Brain pericyte (primary cell): ENCODE measurements at places on chromosomes 1 and 21.

GRCh38 chr1:231139659-231140654, 21.9 kb upstream of the TRIM67 start:
- DNase-seq = peak; percentile 91

GRCh38 chr1:90973897-90974798, 47.7 kb downstream of the ZNF644 start:
- no peak for DNase-seq

DNA sequence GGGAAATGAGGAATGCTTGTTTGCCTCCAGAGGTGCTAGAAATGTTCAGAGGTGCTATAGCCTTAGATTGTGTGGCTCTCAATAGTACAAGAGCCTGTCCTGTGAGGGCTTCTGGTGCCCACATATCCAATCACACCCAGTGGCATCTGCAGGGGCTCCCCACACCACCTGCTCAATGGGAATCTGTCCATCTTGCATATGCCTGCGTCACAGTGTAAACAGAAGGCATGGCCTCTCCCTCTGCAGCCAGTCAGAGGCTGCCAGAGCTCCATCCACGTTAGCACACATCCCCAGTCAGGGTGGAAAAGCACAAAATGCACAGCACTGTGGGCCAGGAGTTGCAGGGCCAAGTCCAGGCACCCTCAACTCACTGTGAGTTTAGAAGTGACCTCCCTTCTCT, 113.6 kb upstream of the GRIK3 start:
- DNase-seq = no peak

- no peak for DNase-seq
Observed at GRCh38 chr1:5424802-5425703, 567.2 kb downstream of the NPHP4 start.

DNA sequence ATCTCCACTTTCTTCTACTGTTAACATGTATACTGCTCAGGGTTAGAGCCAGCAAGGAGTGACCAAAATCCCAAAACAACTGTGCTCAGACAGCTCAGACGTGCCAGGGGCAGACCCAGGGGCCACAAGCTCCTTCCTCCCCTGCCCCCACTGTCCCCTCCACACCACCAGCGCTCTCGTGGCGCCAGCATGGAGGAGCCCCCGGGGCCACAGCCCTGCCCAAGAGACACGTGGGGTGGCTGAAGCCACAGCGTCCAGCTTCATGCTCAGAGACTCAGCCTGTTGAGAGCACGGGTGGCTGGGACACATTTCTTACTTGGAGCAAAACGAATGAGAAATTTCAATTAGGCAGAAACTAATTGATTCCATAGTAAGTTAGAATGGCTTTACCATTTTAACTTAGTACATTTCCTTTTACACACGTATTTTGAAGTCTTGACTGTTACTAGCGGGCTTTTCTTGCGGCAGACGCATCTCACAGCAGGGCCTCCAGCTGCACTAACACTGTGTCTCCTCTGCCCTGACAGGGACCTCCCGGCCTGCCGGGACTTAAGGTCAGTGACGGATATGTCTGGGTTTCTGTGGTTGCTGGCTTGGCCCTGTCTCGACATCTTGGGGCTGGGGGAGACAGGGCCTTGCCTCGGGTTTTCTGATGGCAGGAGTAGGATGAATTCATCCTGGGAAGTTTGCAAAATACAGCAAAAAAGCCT, 54.2 kb downstream of the SLC19A1 start:
- DNase-seq = peak; percentile 60

- DNase-seq = no peak
Observed at GRCh38 chr1:67747671-67748546, 62.9 kb downstream of the GADD45A start.

DNA sequence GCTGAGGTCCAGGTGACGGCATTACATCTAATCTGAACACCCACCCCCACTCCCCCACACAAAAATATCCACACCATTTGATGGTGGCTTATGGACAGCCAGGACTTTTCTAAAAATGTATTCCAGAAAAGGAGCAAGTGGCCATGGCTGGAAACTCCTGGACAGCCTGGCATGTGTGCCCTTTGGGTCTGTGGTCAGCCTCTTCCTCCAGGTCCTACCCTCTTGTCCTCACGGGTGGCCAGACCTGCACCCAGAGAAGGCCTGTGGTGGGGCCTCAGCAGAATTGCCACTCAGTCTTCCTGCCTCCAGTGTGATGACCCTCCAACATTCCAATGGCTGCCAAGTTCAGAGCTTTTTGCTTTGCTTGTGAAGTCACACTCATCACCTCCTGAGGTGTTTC, 600.6 kb downstream of the AJAP1 start:
- DNase-seq = no peak

DNA sequence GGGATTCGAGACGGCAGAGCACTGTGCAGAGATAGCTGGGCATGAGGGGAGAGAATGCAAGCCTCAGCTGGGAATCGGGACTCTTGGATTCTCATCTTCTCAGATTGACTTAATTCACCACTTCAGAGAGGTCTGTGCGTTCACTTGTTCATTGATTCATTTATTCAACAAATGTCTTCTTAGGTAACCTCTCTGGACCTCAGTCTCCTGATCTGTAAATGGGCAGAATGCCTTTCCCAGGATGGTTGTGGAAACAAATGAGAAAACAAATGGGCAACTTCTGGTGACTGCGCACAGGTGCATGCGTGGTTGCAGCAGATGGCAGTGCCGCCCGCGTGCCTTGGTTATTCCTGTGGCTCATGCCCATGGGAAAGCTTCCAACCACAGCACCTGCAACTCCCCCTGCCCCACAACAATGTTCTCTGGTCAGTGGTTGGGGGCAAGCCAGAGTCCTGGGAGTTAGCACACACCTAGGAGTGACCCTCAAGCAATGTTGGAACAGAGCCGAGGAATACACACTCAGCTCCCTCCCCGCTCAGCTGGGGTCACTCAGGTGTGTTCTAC, 110.1 kb upstream of the RUNX3 start:
- DNase-seq = no peak

GRCh38 chr1:174116042-174116441, 43.3 kb upstream of the RABGAP1L start:
- DNase-seq = no peak
